ENCODE measurements at places on chromosomes 4 and X.

DNA sequence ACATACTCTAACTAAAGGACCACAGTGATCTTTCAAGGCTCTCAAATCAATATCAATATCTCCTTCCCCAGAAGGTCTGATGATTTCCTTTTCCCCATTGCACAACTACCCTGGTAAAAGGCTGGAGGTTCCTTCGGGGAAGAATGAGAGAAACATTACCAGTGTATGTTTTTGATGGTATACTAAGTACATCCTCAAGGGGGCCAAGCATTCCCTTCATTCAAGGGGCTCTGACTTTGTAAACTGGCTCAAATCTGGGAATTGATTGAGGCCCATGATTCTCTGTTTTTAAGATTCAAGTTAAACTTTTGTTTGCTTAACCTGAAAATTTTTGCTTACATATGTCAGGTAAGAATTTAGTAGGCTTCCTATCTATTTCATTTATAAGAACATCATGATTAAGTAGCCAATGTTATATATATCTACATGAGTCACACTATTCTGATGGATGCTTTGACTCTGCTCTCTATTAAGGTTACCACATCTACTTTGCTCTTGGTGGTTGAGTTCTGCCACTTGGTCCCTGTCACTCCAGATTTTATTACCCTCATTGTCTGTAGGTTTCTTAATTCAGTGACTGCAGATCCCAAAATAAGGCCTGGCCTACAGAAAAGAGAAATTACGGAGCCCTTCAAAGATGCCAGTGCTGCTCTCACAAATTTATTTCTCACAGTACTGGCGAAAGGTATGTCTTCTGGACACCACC, 16.4 kb upstream of the GUCY1B1 start:
- DNase-seq: no peak

GRCh38 chrX:69032601-69033000, 132.7 kb downstream of the PJA1 start:
- no peak for DNase-seq

- DNase-seq: no peak
Observed at GRCh38 chr4:147808447-147808846, 76.6 kb downstream of the ARHGAP10 start.

DNA sequence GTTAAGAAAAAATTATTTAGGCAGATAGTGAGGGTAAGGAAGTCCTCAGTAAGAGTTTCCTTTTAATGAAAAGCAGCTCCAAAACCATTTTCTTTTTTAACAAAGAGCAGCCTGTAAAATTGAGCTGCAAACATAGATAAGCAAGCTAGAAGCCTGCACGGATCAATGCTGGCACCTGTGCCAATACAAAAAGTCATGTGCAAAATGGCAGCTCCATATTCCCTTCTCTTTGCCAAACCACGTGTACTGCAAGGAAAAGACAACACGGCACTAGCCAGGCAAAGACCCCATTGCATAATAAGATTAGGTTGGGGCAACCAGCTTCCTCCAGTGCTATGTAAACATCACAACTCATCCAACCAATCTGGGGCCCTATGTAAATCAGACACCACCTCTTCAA, 268.4 kb upstream of the INTU start:
- no peak for DNase-seq

DNA sequence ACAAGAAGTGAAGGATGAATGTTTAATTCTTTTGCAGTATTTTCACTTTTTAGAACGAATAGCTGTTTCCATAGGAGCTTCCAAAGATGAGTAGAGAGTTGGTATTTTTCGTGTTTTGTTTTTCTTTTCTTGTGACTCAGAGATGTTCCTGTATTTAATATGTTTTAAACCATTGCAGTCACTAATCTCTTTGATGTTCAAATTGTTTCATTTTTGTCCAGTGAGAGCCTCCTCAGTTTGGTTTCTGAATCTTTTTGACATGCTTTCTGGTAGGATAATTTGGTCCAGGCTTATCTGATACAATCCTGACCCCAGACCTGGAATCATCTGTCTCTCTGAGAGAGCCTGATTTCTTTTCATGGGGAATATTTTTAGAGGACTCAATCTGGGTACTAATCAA, 41.6 kb downstream of the BEX3 start:
- DNase-seq: no peak

DNA sequence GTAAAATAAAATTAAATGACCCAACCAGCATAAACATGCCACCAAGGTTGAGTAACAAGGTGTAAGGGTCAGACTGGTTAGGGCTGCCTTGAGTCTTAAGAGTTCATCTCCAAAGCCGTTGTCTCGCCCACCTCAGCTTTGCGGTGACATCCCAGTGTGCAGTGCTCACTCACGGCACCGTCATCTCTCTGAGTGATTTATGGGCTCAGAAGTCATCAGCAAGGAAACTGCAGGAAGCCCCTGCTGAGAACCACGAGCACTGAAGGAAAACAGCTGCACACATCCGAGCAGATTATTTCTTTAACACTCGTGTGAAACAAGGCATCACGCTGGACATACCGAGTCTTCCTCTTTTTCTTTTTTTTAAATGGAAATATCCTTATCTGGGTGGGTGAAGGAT, 411.1 kb downstream of the TRIML1 start:
- peak; percentile 70 for DNase-seq

GRCh38 chrX:85084770-85085393, 81.2 kb downstream of the APOOL start:
- DNase-seq: peak; percentile 12

DNA sequence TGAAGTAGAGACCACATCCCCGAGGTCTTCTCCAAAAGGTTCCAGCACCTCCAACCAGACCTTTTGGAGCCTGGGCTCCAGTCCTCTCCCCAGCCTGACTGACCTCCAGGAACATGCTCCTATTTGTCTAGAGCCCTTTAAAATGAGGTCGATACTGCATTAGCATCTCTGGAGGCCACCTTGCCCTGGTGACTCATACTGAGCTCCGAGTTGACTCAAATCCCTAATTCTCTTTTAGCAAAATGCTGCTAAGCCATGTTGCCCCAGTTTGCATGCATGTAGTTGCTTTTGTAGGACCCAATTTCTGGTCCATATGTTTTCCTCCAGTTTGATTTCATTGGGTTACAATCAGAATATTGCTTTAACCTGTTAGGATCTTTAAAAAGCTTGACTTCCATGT, 43.5 kb upstream of the CITED1 start:
- DNase-seq: no peak

Measured in fibroblast of upper back skin (primary cell).